ENCODE measurements at places on chromosomes 12 and 14.
A peak's percentile ranks its signal among the peaks of the same experiment; 100 is the strongest.

- DNase-seq = no peak
Measured at GRCh38 chr14:24972844-24973243, 77.1 kb downstream of the STXBP6 start.

GRCh38 chr14:72164420-72165228, 232.4 kb downstream of the RGS6 start:
- DNase-seq = no peak

DNA sequence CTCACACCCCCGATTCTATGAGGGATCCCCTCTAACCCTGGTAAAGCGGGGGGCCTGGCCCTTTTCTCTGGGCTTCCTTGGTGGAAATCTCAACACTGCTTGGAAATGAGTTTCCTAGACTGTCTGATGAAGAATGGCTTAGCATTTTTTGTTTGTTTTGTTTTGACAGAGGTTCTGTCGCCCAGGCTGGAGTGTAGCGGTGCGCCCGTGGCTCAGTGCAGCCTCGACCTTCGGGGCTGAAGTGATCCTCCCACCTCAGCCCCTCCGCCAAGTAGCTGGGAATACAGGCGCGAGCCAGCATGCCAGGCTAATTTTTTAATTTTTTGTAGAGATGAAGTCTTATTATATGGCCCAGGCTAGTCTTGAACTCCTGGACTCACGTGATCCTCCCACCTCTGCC, 30.3 kb downstream of the TC2N start:
- DNase-seq = no peak

- DNase-seq = peak; percentile 52
Measured at GRCh38 chr12:5003025-5003666, 40.5 kb upstream of the KCNA5 start.

GRCh38 chr14:20798318-20798717, 4.3 kb downstream of the RNASE1 start:
- DNase-seq = no peak

GRCh38 chr12:93484315-93484981, 17.1 kb downstream of the MRPL42 start:
- no peak for DNase-seq

GRCh38 chr14:54377501-54377900, 19.3 kb upstream of the CDKN3 start:
- no peak for DNase-seq

DNA sequence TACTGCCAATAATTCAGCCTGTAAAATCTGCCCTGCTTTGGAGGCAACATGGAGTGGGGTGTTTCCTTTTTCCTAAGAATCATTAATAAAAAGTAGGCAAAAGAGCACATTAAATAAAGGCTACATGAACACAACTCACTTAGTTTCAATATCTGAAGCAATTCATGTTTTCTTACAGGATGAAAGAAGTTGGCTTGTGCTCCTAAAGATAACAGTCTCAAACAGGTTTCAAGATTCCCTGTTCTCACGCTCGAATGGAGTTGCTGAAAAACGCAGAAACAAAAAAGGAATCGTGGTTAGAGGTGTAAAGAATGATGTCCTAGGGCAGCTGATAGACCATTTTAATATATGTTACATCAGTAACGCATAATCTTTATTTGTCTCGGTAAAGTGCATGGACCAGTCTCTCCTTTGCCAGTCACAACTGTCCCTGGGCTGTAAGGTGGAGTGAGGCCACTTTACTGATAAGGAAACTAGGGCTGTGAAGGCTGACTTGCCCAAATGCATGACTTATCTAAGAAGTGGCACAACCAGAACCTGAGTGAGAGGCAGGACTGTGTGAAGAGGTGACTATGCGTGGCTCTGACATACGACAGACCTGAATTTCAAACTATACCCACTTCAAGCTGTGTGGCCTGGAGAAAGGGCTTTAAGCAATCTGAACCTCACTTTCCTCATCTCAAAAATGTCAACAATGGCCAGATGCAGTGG, 12.6 kb downstream of the GIT2 start:
- DNase-seq = no peak
